Fibroblast of the aortic adventitia (primary cell): ENCODE measurements at places on chromosomes 6 and 20.

- DNase-seq = no peak
Observed at GRCh38 chr6:12238219-12238618, 51.9 kb upstream of the EDN1 start.

- no peak for DNase-seq
Observed at GRCh38 chr6:20608356-20608755, 74.1 kb downstream of the CDKAL1 start.

- no peak for DNase-seq
Observed at GRCh38 chr6:147176795-147177194, 27.4 kb upstream of the STXBP5 start.

DNA sequence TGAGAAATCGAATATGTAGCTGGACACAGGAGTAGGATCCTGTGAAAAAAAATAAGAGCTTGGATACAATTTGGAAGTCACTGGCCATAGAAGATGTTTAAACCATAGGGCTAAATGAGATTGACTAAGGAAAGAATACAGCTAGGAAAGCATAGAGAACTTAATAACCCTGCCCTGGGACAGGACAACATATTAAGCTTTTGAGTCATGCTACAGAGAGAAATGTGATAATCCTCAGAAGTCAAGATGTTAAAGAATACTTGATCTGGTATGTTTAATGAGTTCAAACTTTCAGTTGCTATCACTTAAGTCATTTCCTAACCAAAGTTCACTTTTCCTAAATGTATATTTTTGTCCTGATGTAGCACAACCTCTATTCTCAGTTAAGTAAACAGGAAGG lies 154.6 kb upstream of the TSHZ2 start:
- no peak for DNase-seq

DNA sequence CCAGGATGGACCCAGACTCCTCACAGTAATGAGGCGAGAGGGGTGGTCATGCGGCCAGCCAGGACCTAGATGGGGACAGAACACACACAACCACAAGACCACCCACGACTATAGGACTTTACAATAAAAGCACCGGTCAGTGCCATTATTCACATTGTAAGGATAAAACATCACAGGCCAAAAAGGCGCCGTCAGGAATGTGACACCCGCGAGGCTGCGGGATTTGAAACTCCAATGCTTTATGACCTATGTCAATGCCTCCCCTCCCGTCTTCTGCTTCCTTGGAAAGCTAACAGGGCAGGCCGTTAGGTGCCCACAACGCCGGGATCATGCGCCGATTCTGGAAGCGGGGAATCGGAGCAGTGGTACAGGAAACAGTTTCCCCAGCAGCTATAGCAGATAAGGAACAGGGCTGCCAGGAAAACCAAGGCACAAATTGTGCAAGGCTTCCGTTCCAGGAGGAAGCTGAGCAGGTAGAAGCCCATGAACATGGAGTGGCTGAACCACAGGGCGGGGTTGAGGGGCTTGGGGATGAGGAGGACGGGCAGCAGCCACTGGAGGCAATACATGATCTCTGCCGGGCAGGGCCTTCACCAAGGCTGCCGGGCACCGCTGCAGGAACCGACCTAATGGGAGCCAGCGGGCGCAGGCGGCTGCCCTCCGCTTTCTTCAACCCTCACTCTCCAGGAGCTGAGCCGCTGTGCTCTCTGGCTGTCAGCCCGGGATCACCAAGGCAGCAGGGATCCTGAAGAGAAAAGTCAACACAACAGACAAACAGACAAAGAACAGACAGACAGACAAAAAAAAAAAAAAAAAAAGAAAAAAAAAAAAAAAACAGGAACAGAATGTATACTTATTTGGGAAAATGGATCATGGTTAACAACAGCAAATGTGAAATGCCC lies 2.2 kb upstream of the NNAT start:
- no peak for DNase-seq
